ENCODE measurements at places on chromosomes 13 and 19.
A peak's percentile ranks its signal among the peaks of the same experiment; 100 is the strongest.

DNA sequence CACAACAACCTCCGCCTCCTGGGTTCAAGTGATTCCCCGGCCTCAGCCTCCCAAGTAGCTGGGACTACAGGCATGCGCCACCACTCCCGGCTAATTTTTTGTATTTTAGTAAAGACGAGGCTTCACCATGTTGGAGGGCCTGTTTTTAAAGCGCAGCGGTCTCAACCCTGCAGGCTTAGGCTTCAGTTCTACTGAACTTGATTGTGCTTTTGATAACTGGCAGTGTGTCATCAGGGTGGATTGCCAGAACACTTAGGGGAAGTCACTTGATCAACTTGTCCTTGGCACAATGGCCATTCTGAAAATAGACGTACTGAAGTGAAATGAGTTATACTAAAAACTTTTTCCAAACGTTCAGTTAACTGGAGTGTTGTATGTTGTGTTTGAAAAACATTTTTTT is 472.2 kb downstream of the KLF5 start:
- DNase-seq, result no peak

GRCh38 chr19:51807111-51807701 is 12.2 kb downstream of the FPR3 start:
- peak; percentile 63 for DNase-seq

- no peak for DNase-seq
Measured at GRCh38 chr13:73173279-73173811, 114.5 kb downstream of the KLF5 start.

DNA sequence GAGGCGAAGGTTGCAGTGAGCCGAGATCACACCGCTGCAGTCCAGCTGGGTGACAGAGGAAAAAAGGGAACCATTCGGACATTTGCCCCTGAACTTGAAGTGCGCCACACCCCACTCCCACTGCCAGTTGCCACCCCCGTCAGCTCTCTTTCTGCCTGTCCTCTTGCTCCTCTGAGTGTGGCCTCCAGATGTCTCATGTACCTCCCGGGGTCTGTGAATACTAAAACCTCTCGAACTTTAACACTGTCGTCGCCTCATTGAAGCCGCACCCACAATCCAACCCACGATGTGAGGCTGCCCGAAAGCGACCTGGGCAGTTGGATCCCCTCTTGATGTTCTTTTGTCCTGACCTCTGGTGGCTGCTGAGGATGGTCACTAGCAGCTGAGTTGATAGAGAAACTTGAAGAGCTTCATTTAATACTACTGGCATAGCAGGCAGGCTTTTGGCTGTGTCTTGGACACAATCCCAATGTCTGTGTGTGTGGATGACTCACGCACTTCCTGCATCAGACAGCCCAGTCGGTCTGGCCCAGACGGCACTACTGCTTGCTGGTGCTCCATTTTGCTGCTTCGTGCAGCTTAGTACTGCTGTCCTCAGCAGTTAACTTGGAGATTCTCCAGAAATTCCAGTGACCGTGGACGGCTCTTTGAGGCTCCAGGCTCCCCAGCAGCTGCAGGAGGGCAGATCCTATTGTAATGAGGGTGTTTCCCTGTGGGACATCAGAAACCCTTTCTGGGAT is 4.2 kb downstream of the FPR3 start:
- DNase-seq, result peak; percentile 85

DNA sequence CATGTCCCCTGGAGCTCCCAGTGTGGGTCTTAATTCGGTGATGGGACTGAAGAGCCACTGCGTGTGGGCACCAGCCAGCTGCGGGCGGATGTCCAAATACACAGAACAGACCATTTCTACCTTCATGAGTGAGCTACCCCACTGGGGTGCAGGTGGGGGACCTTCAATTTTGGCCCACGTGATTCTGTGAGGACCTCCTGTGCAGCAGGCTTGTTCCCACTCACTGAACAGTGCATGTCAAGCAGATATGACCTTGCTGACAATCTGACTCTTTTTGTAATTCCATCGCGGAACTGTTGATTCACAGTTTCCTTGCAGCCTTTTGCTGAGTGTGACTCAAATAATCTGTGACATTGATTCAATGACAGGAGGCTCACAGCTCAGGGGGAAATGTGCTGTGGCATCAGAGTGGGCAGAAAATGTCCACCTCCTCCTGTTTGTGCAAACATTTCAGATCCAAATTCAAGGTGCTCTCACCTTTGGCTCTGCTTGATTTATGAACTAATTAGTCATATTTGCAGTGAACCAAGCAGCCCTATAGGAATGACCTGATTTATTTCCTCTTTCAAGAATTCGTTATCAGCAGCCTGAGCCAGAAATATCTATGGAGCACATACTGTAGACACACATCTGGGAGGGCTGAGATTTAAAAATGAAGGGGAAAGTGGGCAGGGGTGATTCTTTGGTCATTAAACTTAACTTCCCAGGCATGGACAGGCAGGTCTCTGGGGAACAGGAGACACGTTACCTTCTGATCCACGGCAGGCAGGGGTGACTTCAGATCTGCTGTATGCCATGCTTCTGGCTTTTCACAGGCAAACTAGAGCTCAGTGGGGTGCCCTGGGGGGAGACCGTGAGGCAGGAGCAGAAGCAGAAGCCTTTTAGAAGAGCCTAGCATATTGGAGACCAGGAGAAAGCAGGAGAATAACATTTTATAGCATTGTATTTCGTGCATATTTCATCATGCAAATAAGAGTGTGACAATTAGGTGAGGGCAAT is 170.0 kb upstream of the KL start:
- DNase-seq, result no peak

GRCh38 chr19:47848823-47849473 is 10.1 kb upstream of the TPRX2 start:
- DNase-seq, result no peak

DNA sequence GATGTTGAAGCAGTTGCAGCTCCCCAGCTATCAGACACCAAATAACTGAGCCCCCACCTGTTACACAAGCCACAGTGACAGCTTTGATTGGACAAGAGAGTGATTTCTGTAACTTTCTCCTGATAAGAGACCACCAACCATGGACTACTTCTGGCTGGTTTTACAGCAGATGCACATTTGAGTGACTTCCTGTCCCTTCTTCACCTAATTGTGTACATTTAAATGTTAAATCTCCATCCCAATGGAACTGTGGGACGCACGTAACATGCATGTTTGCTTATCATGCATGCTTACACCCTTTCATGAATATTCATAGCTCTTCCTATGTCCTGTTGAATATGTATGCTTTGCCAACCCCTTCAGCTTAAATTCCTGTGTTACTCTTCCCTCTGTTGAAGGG is 6.0 kb upstream of the TNFSF11 start:
- no peak for DNase-seq

- no peak for DNase-seq
Measured at GRCh38 chr19:46555628-46556280, 45.4 kb upstream of the CALM3 start.

DNA sequence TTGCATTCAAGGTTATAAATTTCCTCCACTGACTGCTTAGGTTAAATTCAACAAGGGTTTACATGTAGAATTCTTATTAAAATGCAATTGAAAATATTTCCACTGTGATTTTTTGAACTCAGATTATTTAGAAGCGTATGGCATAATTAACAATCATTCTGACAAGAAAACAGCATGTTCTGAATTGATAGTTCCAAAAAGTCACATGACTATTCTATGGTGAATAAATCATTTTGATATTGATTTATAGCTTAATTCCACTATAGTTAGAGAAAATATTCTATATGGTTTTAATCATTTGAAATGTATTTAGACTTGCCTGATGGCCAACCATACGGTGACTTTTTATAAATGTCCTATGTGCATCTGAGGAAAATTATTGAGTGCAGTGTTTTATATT is 3.0 kb downstream of the ZNF577 start:
- no peak for DNase-seq

DNA sequence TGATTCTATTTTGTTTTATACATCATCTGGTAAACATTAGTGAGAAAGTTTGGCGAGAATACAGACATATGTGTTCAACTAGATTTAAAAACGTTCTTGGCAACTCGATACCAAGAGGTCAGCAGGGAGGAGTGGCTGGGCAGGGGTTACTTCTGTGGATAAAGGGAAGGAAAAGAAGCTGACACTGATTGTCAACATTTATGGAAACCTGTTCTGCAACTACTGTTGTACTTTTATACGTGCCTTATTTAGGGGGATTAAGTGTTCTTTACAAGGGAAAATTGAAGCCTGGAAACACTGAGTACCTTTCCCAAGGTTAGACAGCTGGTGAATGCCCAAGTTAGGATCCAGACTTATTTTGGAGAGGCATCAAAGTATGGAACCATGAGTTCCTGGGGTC is 65.0 kb downstream of the MTUS2 start:
- DNase-seq, result no peak

DNA sequence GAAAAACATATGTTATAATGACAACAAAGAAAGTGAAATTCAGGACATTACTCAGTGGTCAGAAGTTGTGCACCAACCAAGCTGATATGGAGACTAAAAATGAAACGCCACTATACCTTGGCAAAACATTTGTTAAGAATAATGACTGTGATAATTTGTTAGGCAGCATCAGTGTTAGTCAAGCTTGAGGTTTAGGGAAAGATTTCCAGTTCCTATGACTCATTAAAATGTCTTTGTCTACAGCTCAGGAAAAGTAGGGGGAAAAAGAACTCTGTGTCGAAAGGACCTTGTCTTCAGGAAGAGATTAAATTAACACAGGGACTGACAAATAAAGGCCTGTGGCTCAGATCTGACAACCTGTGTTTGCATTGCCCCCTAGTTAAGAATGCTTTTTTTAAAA is 764.1 kb upstream of the SLITRK6 start:
- DNase-seq, result peak; percentile 33

GRCh38 chr19:7328647-7329046 is 20.1 kb upstream of the ARHGEF18 start:
- DNase-seq, result no peak

DNA sequence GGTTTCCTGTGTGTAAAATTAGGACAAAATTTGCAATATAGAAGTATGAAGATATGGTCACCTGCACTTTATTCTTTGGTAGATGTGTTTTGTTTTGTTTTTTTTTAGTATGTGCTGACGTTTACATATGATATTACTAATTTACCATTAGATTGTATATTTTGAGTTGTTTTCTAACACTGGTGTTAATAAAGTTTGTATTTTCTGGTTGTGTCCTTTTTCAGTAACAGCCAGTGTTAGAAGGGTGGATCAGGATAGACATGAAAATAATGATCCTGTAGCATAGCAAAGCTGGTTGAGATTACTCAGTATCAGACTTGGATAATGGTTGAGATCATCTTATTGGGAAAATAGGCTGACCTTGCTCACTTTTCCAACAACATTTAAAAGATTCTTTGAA is 6.2 kb downstream of the NAA16 start:
- DNase-seq, result no peak

DNA sequence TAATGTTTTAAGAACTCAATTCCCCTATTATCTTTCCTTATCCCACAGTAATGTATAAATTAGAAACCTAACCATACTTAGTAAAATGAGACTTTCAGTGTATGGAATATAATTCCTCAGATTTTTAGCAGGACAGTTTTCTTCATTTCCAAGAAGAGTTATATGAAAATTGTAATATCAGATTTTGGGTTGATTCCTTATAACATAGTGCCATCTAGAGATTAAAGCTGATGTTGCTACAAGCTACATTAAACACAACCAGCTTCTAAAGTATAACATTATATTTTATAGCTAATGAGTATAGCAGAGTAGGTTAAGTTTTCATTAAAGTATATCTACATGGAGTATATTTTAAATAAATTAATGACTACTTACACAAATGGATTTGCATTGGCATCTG is 99.7 kb upstream of the MIR17HG start:
- no peak for DNase-seq

DNA sequence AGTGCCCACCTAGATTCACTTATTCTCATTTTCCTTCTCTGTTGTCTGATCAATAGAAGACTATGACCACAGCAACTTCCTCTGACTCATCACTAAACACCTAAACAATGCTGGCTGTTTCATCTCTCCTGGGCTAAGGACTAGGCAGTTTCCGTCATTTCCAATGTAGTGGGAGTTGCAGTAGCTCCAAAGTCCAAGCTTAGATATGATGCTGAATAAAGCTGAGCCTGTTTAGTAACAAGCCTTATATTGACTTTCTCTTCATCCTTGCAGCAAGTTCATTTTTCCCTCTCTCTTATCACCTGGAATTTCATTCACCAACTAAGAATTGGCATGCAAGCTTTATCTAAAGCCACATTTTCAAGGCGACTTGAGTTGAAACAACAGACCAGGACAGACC is 53.5 kb upstream of the PCDH9 start:
- peak; percentile 1 for DNase-seq

DNA sequence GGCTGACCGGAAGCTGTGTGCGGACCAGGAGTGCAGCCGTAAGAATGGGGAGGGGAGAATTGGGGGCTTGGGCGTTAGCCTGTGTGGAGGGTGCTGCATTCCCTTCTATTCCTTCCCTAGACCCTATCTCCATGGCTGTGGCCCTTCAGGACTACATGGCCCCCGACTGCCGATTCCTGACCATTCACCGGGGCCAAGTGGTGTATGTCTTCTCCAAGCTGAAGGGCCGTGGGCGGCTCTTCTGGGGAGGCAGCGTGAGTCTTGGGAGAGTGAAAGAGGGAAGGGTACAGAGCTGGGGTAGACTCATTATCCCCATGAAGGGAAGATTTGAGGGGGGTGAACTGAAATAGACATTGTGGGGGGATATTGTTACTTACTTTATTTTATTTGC is 306 bp downstream of the MIA start:
- peak; percentile 52 for DNase-seq

Data from mammary epithelial cell (primary cell).